Activated CD4-positive, alpha-beta T cell treated with anti-CD3 and anti-CD28 coated beads, Interleukin-2, amount 10 ng/mL, durations not matched to agents 7 days and 5 days (primary cell): ENCODE measurements at places on chromosomes 1 and 21. TPM values are rescaled to one million over a fixed set of nuclear protein-coding genes. Genes with fewer than 3 reads are reported as not detected.

Gene PPIAL4G
- total RNA-seq, result 0.84 TPM

Gene SH2D1B
- not detected for total RNA-seq

Gene OR2T29
- not detected for total RNA-seq

Gene IFNAR1
- total RNA-seq, result 37.6 TPM

Gene CFHR1
- total RNA-seq, result not detected

DNA sequence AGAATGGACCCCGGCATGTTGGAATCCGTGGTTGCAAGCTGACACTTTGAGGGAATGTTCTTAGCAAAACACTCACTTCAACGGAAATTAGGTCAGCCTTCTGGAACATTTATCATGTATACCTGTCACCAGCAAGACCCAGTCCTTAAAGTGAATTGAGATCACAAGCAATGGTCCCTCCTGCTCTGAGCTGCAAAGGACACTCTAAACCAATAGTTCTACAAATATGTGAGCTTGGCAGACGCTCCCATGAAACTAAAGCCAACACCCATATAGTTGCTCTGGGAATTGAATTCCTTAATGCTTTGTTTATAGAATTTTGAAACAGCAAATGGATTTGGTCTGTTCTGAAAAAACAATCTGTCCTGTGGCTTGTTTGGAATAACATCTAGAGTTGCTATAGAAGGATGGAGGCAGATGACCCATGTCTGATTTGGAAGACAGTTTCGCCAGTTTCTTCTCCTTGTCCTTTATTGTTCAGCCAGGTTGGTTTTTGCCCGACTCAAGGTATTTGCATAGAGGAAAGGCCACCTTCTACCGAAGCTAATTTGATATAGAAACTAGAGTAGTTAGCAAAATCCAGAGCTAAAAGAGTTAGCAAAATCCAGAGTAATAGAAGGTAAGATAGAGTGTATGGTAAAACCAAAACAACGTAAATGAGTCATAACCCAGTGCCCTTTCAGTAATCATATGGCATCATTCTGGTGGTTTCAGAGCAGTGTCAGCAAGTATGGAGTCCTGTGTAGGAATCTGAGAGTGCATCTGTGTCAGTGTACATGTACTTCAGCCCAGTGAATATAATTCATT, 236.2 kb downstream of the NFIA start:
- peaks cover 15% of the 10 kb centered on the region for H3K4me1 ChIP-seq
- peak; percentile 19 for DNase-seq
- no peak overlapping the region for H3K4me3 ChIP-seq

DNA sequence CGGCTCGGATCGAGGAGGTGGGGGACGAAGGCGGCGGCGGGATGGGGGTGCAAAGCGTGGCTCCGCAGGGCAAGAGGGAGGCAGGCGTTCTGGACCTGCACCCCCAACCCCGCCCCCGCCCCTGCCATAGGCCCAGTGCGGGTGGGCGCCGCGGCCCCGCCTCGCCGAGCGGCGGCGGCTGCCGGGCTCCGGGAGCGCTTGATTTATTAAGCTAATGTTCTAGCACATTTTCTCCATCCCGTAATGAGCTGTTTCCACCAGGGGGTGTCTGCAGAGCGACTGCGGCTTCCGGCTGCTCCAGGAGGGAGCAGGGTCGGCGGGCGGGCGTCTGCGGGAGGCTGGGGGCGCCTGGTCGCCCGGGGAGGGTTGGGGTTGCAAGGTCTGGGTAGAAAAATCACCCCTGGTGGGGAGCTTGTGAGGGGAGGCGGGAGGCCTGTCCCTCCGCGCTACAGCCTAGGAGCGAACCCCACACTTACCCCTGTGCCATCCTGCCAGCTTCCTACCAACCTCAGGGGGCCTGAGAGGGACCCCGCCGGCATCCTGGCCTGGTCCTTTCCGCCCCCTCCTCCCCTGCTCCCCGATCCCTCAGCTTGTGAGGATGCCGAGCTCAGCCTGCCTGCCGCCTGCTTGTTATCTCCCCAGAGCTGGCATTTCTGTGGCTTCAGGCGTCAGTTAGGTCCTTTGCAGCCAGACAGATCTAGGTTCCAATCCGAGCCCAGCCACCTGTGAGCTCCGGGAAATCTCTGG, 48.5 kb upstream of the ACOT11 start:
- H3K36me3 ChIP-seq, result no peaks in the 10 kb centered on the region
- peak; percentile 63 for DNase-seq
- no peak overlapping the region for H3K27ac ChIP-seq

GRCh38 chr1:116019653-116020253, 43.4 kb downstream of the SLC22A15 start:
- no peaks in the 10 kb centered on the region for H3K4me1 ChIP-seq
- H3K4me3 ChIP-seq, result no peak overlapping the region
- H3K27me3 ChIP-seq, result peaks cover 9% of the 10 kb centered on the region
- DNase-seq, result no peak
- H3K27ac ChIP-seq, result no peak overlapping the region

- no peak within 1 kb of the TSS for H3K4me3 ChIP-seq
- H3K27me3 ChIP-seq, result no peaks in the 10 kb centered on the region
- H3K36me3 ChIP-seq, result peaks cover 24% of the 10 kb centered on the region
- DNase-seq, result no peak
Measured at GRCh38 chr1:86914601-86914997, at the start of gene HS2ST1. HS2ST1 (plus strand) TSS chr1:86914635.

- H3K27me3 ChIP-seq, result no peaks in the 10 kb centered on the region
Measured at GRCh38 chr1:172554915-172555314, 22.0 kb downstream of the SUCO start.

DNA sequence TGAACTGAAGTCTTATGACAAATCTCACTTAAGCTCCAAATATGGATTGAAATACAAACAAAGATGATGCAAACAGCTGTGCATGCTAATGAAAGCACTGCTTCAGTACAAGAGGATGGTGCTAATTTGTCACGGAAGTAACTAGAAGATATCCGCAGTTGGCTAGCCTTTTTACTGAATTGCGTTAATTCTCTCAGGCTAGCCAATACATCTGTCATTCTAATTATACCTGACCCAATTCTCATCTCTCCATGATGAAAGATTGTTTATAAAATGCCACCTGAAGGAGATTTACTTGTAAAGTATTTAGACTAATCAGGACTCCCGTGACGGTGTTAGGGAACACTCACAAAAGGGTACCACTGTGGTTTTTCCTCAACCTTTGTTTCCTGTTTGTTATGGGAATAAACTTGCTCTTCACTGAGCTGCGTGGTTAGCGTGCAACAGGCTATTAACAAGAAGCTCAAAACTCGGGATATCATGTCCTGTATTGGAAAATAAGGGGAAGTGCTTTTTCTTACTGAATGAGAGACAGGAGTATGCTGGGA, 162.5 kb downstream of the APP start:
- no peak for DNase-seq
- no peaks in the 10 kb centered on the region for H3K27me3 ChIP-seq
- H3K4me1 ChIP-seq, result peaks cover 12% of the 10 kb centered on the region
- no peak overlapping the region for H3K27ac ChIP-seq
- H3K36me3 ChIP-seq, result no peaks in the 10 kb centered on the region
- no peak overlapping the region for H3K4me3 ChIP-seq

DNA sequence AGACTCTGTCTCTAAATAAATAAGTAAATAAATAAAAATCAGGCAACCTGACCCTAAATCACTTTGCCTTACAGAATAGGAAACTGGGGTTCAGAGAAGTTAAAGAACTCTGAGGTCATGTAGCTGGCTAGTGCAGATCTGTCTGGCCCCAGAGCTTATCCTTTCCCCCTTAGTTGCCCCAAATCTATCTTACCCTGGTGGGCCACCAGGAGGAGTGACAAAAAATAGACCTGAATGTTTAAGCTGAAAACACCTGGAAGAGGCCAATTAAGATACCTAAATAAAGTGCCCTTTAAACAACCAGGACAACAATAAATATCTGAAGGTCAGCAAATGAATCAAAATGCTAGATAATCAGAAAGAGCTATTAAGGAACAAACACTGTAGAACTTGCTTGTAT, 59.7 kb downstream of the TEX35 start:
- no peak overlapping the region for H3K27ac ChIP-seq
- no peaks in the 10 kb centered on the region for H3K4me1 ChIP-seq
- H3K36me3 ChIP-seq, result no peaks in the 10 kb centered on the region
- peaks cover 1% of the 10 kb centered on the region for H3K27me3 ChIP-seq
- DNase-seq, result no peak

DNA sequence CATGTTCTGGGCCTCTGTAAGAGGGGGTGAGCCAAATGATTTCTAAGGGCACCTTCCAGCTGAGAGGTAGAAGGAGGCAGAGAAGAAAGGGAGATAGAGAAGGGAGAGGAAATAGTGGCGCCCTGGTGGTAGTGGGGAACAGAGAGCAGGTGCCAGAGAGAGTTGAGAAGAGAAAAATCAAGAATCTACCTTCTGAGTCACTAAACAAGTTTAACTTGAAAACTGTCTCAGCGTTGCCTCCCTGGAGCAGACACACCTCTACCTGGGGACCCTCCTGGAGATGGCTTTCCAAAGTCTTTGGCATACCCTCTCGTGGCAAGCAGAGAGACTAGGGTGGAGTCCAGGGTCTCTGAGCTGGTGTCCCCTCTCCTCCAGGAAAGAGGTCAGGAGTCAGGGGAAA, 1.1 kb upstream of the SLC45A3 start:
- no peak overlapping the region for H3K4me3 ChIP-seq
- H3K4me1 ChIP-seq, result peaks cover 12% of the 10 kb centered on the region
- no peaks in the 10 kb centered on the region for H3K36me3 ChIP-seq
- no peak overlapping the region for H3K27ac ChIP-seq

GRCh38 chr21:41431788-41432548, 5.9 kb downstream of the MX1 start:
- H3K27me3 ChIP-seq, result no peaks in the 10 kb centered on the region
- peaks cover 95% of the 10 kb centered on the region for H3K36me3 ChIP-seq
- H3K4me1 ChIP-seq, result peaks cover 84% of the 10 kb centered on the region
- no peak for DNase-seq
